ENCODE measurements at places on chromosomes 16 and 17.

- no peak for DNase-seq
Observed at GRCh38 chr16:52770828-52771227, 223.9 kb upstream of the TOX3 start.

DNA sequence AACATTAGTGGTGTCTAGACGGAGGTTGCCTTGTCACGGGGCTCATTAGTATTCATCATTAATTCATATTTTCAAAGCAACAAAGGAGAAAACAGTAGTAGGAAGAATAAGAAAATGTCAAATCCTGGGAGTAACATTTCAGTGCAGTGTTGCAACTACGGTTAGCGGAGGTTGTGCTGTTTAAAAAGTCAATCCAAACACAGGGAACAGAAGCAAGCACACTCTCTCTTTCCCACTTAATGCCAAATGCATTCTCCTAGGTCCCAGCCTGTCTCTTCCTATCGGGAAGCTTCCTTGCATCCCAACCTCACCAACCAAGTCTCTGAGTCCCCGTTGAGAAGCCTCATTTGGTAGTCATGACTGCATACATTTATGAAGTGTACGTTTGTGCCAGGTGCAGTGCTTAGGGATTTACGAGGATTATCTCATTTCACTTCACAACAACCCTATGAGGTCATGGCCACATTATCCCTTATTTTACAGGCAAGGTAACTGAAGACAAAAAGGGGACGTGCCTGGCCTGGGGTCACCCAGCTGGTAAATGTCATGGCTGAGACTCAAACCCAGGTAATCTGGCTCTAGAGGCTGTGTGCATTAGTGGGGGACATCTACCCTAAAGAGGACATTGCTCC lies 283.6 kb upstream of the SALL1 start:
- no peak for DNase-seq

GRCh38 chr17:7295230-7296180 lies 1.1 kb upstream of the YBX2 start:
- DNase-seq: no peak

DNA sequence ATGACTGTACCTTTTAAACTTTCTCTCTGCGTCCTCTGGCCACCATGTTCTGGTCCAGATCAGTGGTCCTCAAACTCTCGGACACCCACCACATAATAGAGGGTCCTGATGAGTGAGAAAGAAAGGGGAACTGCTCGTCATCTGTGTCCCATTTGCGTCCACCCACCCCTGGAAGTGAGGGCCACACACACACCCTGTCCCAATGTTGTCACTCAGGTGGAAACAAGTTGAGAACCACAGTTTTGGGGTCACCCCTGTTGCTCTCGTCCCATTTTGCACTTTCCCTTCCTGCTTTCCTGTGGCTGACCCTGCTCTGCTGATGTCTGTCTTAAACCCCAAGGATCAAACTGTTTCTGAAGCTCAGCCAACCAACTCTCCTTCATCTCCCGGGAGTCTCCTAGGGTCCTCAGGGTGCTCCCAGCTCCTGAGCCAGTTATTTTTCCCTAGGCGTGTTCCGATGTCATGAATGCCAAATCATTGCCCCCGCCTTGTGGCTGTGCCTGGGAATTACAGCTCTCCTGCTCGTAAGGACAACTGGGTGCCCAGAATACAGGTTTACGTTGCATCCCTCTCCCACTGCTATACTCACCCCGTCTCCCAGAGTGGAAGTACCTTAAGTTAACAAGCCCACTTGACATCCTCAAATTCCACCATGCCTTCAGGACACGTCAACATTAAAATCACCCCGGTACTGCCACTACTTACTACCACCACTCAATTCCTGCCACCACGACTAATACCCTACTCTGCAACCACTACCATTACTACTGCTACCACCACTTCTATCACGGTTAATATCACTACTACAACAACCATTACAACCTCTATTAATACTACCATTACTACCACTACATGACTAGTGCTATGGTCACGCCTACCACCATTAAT lies 26.0 kb upstream of the HNF1B start:
- DNase-seq: peak; percentile 48

DNA sequence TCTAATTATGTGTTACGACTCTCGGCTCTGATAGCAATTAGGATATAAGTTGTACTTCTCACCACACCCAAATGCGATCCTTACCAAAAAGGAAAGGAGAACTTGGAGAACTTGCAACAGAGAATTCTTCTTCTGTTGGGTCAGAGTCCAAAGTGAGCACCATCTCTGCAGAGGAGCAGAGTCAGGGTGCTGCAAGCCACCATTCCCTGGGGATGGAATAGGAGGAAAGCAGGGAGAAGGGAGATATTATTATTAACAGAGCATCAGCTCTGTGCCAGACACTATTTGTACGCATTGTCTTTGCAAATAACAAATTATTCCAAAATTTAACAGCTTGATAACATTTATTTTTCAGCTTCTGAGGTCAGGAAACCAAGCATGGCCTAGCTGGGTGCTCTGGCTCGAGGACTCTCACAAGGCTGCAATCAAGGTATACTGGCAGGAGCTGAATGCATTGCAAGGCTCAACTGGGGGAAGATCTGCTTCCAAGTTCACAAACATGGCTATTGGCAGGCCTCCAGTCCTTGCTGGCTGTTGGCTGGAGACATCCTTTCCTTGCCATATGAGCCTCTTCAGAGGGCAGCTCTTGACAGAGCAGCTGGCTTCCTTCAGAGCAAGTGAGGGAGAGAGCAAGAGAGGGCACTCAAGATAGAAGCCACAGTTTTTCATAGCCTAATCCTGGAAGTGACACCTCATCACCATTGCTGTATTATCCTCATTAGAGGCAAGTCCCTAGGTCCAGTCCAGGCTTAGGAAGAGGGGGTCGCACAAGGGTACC lies 296.2 kb upstream of the CDH5 start:
- peak; percentile 49 for DNase-seq

GRCh38 chr17:61209525-61209924 lies 190.1 kb upstream of the TBX2 start:
- peak; percentile 72 for DNase-seq

- no peak for DNase-seq
Observed at GRCh38 chr16:75580-76501, 2.2 kb upstream of the MPG start.

GRCh38 chr16:85112364-85112763 lies at the start of gene CIBAR2:
CIBAR2 (minus strand) TSS chr16:85112472; CDS start chr16:85112352, 120 bp downstream.
- DNase-seq: no peak

DNA sequence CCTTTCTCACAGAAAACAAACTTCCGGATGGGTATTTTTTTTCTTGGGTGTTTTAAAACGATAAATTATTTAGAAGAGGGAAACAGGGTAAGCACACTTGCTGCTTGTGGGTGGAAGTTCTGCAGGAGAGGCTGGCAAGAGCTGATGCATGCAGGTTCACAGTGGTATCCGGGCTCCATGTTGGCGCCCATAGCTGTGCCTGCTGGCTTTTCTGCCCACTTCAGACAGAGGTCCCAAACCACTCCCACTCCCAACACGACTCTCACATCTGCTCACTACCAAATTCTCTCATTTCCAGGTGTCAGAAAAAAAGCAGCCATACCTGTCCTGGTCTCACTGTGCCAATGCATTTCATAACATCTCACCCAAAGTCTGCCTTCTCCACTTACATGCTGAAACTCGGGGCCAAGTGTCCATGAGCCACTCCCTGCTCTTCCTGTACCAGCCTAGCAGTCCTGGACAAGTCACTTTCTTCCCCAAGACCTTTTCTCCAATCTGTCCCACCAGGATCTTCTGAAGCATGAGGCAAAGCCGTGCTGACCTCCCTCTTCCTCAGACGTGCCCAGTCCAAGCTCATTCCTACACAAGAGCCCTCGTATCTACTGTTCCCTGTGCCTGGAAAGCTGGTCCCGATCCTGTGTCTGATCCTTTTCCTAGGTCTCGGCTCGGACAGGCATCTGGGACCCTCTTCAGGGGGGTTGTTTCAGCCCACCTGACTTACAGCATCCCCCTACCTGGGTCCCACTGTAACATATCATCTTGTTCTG lies 1.5 kb downstream of the CD300LF start:
- no peak for DNase-seq

- no peak for DNase-seq
Observed at GRCh38 chr16:77383606-77384187, 51.1 kb downstream of the ADAMTS18 start.

- DNase-seq: no peak
Observed at GRCh38 chr17:5898406-5898805, 171.8 kb upstream of the WSCD1 start.

GRCh38 chr16:54582631-54583250 lies 296.2 kb upstream of the IRX3 start:
- no peak for DNase-seq
